ENCODE measurements at places on chromosomes 11 and 22.
A peak's percentile ranks its signal among the peaks of the same experiment; 100 is the strongest.

GRCh38 chr22:27984723-27985122 is 65.7 kb upstream of the PITPNB start:
- DNase-seq = no peak

- no peak for DNase-seq
Observed at GRCh38 chr11:13287036-13287435, 9.4 kb downstream of the BMAL1 start.

GRCh38 chr11:18490736-18491485 is 35.3 kb downstream of the LDHAL6A start:
- no peak for DNase-seq

DNA sequence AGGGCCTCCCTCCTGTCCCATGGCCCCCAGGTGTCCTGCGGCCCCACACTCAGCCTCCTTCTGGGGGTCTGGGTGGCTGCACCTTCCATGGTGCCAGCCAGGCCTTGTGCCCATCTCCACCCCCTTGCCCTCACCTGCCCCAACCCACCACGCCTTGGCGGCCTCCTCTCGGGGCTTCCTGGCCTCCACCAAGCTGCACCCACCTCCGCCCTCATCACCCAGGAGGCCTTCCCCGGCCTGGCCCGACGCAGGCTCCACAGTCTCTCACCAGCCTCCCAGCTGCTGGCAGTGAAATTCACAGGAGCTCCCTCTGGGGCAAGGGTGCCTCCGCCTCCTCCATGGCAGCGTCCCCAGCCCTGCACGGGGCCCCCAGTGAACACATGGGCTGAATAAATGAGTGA is 35.9 kb upstream of the WNT7B start:
- no peak for DNase-seq

DNA sequence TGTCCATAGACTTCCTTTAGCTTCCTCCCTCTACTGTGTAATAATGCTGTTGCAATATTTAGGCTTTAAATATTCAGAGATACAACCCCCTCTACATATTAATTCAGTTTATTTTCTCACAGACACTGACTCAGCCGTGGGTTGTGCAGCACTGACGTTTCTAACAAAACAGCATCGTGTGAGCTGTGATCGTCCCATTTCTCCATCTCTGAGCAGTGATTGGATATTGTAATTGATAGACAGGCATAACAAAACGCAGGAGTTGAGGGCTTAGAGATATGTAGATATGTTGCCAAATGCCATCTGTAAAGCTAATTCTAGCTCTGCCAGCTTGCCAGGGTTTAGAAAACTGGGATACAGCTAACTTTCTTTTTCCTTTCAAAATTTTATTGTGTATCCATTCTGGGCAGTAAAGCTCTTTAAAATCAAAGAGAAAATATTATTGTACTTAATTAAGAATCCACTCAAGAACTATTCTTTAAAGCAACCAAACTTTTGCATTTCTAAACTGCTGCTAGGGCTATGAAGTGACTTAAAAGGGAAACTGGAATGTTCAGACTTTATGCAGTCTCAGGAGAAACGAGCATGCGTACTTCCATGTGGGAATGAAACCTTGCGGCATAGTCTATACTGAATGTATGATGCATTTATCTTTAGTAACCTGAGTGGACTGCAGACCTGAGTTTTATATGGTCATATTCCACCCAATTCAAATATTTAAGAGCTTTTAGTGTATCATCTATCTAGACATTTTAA is 22.7 kb downstream of the BTBD10 start:
- DNase-seq = peak; percentile 46

DNA sequence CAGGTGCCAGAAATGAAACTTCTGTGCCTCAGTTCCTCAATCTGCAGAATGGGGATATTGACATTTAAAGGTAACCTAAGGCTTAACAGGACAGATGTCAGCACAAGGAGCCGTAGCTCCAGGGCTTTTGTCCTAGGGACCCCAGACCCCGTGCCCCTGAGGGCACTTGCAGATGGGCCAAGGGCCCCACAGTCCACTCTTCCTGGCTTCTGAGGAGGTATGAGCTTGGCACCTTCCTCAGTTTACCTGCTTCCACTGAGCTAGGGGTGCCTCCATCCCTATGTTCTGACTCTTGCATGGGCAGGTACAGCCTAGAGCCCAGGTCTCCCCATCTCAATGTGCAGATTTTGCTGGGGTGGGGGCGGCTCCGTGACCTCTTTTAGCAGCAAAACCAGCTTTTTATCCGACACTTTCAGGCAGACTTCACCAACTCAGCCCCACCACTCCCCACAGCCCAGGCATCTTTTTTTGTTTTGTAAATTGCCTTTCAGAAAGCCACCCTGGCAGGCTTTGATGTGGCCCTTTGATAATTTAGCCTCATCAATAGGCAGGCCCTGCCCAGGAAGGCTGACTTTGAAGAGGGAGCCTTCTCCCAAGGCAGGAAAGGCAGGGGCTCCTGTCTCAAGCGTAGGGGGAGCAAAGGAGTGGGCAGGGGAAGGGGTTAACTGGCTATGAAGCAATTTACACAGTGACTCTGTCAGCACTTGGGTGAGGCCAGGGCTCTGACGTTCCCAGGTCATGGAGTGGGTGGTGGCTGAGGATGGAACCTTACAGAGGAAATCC is 23.7 kb upstream of the FGF3 start:
- no peak for DNase-seq

DNA sequence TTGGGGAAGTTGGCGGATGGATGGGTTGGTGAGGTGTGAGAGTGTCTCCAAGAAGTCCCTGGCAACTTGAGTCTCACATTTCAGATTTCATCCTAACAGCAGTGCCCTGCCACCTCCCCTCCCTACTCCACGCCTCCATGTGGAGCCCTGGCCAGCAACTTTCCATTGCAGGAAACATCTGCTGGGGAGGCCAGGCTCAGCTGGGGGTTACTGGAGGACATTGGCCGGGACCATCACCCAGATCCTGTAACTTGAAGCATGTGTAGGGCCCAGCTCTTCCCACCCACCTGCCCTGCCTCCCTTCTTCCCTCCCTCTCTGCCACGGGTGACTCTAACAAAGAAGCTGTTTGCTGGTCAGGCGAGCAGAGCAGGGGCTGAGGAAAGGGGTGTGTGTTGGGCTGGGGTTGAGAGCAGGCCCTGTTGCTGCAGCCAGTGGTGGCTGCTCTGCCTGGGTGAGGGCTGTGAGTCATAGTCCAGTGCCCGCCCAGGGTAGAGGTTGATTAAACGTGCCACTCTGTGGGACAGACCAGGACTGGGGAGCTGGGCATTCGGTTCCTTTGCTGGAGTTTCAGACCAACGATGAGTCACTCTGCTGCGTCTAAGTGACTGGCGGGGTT is 64.0 kb downstream of the SCN3B start:
- DNase-seq = no peak

DNA sequence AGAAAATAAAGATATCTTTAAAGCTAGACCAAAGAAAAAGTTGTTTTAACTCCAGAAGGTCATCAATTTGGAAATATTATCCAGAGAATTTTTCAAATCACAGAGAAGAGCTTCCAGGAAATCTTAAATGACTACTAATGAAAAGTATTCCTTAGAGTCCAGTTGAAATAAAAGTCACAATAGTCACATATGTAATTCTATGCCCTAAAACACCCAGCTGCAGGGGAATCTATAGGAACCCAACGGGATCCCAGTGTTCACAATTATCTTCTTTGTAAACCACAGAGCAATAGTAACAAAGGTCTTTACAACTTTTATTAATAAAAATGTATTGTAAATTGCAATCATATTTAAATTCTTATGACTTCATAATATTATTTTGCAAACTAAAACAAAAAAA is 27.1 kb downstream of the MPPED2 start:
- DNase-seq = no peak

GRCh38 chr22:39617342-39617741 is 46.8 kb downstream of the CACNA1I start:
- DNase-seq = no peak

DNA sequence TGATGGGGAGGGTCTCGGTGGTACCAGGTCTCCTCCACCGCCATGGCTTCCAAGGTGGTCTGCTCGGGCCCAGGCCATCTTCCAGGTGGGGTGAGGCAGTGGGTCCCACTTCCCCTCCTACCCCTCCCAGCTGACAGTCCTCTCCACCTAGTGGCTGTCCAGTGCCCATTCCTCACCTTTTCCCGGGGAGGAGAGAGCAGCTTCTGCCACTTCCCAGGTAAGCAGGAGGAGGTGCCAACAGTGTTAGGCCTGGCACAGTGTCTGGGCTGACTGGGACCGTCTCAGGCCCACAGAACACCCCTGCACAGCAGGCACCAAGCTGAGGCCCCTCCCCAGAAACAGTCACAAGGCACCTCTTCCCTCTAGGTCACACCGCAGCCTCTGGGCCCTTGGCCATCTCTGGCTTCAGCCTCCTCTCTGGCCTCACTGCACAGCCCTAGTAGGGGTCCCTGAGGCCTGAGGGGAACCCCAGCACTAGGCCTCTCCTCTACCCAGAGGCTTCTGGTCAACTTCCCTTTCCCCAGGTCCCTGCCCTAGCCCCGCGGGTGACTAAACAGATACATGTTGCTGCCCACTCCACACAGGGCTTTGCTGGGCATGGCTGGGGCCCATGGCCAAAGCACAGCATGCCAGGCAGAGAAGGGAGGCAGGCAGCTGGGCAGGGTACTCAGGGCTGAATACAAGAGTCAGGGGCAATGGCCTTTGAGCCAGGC is 2.3 kb upstream of the ANKRD13D start:
- DNase-seq = no peak

- DNase-seq = no peak
Observed at GRCh38 chr11:47587039-47587716, 700 bp downstream of the FAM180B start.

DNA sequence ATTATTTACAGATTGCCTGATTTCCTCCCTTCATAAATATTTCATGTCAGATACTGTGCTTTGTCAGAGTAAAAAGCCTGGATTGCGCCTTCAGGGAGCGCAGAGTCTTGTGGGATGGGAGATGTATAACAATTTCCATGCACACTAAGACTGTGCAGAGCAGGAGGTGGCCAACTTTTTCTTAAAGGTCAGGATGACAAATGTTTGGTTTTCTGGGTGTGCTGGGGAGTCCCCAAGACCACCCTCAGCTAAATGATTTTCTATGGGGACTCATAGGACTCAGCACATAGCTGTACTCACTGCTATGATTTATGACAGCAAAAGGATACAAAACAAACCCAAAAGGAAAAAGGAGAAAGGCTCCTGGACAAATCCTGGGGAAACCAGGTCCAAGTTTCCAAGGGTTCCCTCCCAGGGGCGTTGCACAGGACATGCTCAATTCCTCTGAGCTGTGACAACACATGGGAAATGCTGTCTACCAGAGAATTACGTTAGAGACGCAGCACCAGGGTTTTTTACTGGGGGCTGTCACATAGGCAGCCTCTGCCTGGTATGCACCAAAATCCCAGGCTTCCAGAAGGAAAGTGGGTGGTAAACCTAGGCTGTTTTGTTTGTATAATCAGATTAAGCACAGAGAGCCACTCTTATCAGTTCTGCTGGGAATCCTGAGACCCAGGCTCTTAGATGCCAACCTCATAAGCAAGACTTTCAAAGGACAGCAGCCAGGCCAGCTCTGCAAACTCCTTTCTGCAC is 59.1 kb downstream of the CSNK2A3 start:
- no peak for DNase-seq

- no peak for DNase-seq
Observed at GRCh38 chr11:122099374-122100036, 16.5 kb downstream of the BLID start.

GRCh38 chr11:16016468-16016829 is 339.9 kb downstream of the SOX6 start:
- DNase-seq = no peak

GRCh38 chr22:20034143-20034542 is 13.2 kb downstream of the TANGO2 start:
- no peak for DNase-seq

GRCh38 chr11:102115557-102115956 is 5.3 kb downstream of the YAP1 start:
- no peak for DNase-seq

Data from NCI-H2081 (cell line).